Sciatic nerve (tissue), 2 donors: ENCODE measurements at places on chromosomes 5 and 9. TPM values are rescaled to one million over a fixed set of nuclear protein-coding genes. Genes with fewer than 3 reads are reported as not detected.

Gene OSMR
- total RNA-seq: 103 TPM

Gene KCNN2
- total RNA-seq: 0.71 TPM

Gene PLCXD3
- total RNA-seq: 4.2 TPM

Gene HMGXB3
- total RNA-seq: 34.6 TPM

Gene COL15A1
- 94.6 TPM for total RNA-seq

Gene C7
- 37.4 TPM for total RNA-seq

Gene LRRC19
- total RNA-seq: not detected

Gene TSSK1B
- 0.36 TPM for total RNA-seq

Gene MROH2B
- not detected for total RNA-seq

Gene C5orf46
- not detected for total RNA-seq

Gene SELENOP
- 801 TPM for total RNA-seq

Gene SPDL1
- total RNA-seq: 9.3 TPM

Gene S1PR3
- total RNA-seq: 16.9 TPM

Gene TMEM215
- 9.7 TPM for total RNA-seq
